Stimulated activated CD8-positive, alpha-beta memory T cell treated with anti-CD3 and anti-CD28 coated beads, Interleukin-2, amount 100 ng/mL, for 48 hours (primary cell): ENCODE measurements at places on chromosomes 4 and X.

DNA sequence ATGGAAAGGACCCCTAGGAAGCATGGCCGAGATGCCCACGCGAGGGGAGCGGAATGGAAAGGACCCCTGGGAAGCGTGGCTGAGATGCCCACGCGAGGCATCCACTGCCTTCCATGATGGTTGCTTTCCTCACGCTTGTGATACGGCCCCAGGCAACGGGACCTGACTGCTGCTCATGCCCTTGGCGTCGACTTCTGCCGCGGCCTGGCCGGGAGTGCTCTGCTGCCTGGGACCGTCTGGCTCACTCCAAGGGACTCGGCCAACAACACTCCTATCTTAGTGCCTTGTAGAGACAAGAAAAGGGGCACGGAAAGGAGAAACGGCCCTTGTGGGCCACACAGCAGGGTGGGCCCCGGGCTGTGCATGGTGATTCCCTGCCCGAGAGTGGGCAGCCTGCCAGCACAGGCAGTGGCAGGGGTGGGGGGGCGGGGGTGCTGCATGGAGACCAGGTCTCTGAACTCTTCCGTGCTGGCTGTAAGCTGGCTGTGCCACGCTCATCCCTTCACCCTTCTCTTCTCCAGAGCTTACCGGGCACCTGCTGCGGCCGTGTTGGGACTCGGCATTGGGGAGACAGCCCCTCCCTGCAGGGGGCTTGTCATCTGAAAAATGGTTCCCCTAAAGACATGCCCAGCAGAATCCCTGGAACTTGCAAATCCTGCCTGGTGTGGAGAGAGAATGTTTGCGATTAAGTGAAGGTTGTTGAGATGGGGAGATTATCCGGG, 38.6 kb upstream of the HMX1 start:
- no peak for DNase-seq

- no peak for DNase-seq
These were observed 10.6 kb downstream of the MSN start for GRCh38 chrX:65677954-65678469.

DNA sequence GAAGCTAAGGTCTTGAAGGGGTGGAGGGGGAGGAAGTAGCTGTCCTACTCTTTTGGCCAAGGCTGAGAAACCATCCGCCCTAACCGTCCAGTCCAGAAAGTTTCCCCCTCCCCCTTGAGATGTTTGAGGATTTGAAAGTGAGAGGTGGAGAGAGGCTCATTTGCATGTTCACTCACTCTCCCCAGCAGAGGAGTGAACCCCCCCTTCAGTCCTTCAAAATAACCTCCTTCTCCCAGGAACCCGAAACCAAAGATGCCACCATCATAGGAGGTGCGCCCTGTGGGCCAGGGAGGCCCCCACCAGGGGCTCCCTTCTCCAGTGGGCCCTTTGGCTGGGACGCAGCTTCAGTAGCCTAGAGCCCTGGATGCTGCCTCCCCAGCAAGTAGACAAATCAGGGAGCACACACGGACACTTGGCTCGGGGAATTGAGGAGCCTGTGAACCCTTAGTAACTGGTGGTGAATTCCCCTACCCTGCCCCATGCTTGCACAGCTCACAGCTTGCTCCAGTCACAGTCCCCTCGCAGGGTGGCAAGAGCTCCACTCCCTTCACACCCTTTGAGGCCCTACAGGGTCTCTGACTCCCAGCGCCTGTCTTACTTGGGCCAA, 25.6 kb downstream of the ELF4 start:
- no peak for DNase-seq

DNA sequence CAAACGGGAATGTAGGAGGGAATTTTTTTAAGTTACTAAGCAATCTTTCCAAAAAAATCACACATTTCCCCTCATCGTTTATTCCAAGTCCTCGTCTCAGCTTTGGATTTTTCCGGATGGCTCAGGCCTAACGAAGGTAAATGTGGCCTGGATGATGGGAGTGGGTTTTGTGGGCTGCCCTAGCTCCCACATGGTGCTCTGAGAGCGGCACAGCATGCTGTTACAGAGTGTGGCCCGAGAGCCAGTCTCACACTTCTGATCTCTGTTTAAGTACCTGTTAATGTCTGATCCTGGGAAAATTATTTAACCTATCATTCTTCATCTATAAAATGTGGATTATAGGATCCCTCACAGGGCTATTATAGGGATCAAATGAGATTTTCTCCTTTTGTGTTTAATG, 38.2 kb upstream of the ADAM29 start:
- no peak for DNase-seq

DNA sequence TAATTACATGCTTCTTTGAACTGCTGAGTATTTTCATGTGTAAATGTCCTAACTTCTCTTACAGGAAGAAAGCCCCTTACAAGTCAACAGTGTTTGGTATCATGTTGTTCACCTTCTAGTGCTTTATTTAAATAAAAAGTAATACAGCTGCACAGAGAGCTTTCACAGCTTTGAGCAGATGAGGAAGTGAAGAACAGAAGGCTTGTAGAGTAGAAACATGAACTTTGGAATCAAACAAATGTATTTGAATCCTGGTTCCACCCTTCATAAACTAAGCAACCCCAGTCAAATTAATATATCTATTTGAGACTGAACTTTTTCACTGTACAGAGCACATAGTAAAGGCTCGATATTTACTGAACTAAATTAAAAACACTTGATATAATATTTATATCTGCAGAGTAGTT, 120.5 kb downstream of the CAMK2D start:
- DNase-seq = no peak

GRCh38 chr4:47218631-47219030, 187.3 kb downstream of the GABRB1 start:
- no peak for DNase-seq

DNA sequence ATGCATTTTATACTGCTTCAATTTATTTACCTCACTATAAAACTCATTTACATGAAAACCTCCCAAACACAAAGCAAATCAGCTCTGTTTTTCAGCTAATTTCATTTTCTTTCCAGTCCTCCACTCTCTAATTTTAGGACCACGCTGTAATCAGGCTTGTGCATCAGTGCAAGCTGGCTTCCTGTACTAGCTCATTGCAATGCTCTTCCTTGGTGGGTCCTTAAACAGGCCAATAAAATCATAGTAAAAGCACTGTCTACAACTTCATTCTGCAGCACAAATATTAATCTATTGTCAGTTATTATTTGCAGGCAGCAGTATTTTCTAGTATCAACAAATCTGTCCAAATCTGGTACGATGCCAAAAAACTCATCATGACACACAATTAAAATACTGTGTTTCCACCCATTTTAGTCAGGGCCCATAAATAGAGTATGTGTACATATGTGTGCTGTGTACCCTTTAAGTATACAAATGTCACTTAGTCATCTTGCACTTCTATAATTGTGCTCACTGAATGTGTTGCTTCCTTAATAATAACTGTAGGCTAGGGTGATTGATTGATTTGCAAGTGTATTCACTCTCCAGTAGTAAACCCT, 178.2 kb upstream of the HCCS start:
- DNase-seq = no peak

- no peak for DNase-seq
These were observed 54.9 kb downstream of the SLC9A7 start for GRCh38 chrX:46703980-46704379.

DNA sequence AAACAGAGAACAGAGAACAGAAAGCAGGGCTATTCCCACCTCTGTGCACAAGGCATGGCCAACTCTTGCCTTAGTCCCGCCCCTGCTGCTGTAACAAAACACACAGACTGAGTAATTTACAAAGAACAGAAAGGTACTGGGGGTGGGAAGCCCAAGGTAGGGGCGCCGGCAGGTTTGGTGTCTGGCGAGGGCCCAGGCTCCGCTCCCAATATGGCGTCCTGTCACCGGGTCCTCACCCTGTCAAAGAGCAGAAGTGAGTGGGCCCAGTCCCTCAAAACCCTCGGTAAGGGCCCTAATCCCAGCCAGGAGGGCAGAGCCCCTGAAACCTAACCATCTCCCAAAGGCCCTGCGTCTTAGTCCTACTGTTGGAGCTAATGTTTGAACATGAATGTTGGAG, 71.0 kb downstream of the FAM53A start:
- DNase-seq = no peak

DNA sequence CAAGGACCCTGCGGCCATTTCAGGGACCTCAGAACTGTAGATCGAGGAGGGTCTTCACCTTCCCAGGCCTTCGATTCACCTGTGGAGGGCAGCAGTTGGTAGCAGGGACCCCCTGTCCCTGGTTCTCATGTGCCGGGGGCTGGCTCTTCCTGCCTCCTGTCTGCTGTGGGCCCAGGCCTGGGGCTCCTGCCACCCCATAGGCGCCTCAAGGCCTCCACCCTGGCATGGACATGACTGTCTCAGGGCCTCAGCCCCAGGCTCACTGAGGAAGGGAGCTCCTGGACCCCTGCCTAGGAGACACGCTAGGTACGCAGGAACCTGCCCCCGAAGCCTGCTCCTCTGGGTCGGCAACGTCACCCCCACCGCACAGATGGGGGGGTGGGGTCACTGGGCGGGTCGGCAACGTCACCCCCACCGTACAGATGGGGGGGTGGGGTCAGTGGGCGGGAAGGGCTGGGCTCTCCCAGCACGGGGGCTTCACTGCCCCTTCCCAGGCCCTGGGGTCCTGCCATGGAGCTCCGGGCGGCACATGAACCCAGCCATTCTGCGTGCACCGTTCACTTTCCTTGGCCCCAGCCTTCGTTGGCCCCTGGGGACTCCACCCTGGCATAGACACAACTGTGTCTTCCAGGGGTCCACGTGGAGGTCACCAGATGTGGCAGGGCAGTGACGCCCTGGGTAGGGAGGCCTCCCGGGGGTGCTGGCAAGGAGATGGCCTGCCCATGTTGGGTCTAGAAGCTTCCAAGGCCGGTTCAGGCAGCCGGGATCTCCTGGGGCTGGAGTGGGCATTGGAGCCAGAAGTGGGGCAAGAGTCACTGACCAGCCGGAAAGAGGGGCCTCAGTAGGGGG, 3.5 kb upstream of the HGFAC start:
- DNase-seq = no peak

DNA sequence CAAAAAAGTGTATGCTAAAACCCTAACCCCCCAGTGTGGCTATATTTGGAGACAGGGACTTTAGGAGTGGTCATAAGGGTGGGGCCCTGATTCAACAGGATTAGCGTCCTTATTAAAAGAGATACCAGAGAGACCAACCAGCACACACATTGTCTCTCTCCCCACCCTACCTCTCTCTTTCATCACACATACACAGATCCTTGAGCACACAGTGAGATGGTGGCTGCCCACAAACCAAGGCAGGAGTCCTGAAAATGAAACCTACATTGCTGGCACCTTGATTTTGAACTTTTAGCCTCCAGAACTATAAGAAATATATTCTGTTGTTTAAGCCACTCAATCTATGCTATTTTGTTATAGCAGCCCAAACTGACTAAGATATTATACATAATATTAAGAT, 224.2 kb downstream of the KDR start:
- no peak for DNase-seq

DNA sequence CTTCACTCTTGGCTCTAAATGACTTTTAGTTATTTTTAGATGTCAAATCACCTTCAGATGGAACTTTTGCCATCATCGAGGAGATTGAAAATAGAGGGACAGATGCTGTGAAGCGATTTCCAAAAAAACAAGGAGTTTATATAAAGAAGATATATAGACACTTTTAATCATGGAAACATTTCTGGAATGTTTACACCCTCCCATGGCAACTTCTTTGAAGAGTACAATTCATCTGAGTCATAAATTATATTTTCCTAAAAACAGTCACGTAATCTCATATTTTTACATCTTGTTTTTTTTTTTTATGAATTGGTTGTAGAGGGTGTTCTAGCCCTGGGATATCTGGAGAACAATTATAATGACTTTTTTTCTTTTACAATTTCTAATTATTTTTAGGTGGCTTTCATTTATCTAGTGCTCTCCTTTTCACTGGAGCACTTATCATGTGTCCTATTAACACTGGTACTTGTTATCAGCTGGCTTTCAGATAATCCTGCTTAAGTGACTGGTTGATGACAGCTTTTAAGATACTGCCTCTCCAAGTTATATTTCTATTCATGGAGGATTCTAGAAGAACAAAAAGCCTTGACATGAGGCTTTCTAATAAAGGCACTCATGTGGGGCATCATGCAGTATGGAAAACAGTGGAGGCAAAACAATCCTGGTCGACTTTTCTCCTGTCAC, 24.9 kb downstream of the PCDH7 start:
- DNase-seq = no peak

GRCh38 chrX:19799319-19800182, 87.8 kb downstream of the SH3KBP1 start:
- no peak for DNase-seq

DNA sequence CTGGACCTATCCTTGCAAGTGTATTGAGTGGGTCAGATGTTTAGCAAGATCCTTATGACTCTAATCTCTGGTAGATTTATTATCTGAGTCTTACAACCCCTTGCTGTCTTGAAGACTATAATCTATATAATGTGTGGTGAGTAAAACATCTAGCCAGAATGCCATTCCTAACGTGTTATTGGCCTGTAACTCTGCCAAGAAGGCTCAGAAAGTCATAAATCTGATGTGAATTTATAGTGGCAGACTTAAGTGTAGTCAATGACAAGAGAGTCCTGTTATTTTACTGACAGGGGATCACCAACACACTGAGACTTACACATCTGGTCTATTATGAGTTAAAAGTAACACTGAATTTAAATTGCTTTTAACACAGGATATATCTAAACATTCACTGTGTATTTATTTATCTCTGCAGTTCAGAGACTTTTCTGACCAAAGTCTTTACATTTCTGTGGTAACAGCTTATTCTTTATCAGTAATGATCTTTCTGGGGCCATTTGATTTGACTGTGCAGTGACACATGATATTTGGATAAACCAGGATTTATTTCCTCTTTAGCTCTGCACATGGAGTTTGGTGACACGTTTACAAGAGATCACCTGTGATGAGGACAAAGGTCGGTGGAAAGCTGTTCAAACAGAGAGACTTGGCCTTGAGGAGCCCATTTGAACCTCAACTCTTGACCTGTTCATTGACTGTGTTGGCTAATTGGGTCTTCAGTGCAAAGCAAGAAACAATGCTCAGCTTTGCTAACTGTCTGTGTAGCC, 415.8 kb downstream of the STIM2 start:
- DNase-seq = no peak
